ENCODE measurements at places on chromosomes 7 and 10.

DNA sequence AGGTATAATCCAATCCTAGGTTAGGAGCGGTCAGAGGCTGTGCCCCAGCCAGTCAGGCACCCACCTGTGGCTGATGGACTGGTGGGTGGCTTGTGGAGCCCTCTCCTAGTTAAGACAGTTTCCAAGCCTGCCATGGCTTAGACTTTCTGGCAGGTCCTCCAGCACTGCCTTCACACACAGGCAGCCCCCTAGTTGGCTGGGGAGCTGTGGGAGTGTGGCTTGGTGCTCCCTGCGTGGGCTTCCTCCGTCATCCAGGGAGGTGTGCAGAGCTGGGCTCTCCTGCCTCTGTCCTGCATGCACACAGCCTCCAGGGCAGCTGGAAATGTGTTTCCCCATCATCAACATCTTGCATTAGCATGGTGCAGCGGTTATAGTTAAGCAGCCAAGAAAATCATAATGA lies 84.3 kb upstream of the RHEB start:
- DNase-seq = no peak

- no peak for DNase-seq
These were observed 2.1 kb upstream of the ZMIZ1 start for GRCh38 chr10:79066411-79067240.

DNA sequence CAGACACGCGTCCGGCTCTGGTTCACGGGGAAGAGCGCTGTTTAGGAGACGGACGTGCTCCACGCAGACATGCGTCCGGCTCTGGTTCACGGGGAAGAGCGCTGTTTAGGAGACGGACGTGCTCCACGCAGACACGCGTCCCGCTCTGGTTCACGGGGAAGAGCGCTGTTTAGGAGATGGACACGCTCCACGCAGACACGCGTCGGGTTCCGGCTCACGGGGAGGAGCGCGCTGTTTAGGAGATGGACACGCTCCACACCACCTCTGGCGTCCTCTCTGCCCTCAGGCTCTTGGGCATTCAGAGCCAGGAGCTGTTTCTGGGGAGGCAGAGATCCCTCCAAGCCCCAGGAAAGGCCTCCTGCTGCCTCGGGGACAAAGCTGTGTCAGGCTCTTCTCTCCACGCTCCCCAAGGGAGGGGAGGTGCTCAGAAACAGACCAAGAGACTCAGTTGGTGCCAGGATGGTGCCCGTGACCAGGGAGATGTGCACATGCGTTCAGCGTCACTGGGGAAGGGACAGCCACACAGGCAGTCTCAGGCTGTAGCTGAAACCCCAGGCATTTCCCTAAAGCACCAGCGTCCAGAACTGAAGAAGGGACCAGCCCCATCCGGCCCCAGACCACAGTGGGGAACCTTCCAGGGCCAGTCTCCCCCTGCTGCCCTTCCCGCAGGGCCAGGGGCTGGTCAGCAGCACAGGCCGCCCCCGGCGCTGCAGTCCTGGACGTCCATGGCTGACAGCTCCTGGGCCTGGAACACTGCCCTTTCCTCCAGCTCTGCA lies 175.6 kb downstream of the ELFN1 start:
- no peak for DNase-seq

- no peak for DNase-seq
These were observed 23.2 kb downstream of the PILRA start for GRCh38 chr7:100396421-100396982.

GRCh38 chr7:132619967-132620366 lies 43.7 kb upstream of the PLXNA4 start:
- DNase-seq = no peak

- DNase-seq = no peak
These were observed 272.8 kb upstream of the ZNF32 start for GRCh38 chr10:43921478-43921877.
